ENCODE measurements at places on chromosomes 12 and 14. TPM values are rescaled to one million over a fixed set of nuclear protein-coding genes. Genes with fewer than 3 reads are reported as not detected.

Gene ZC2HC1C
- polyA plus RNA-seq = 1.8 TPM

Gene LUM
- polyA plus RNA-seq = 660 TPM

Gene STXBP6
- 26.5 TPM for polyA plus RNA-seq

Gene GPRC5D
- 0.47 TPM for polyA plus RNA-seq

Gene GARIN6
- polyA plus RNA-seq = not detected

Gene KCNK10
- polyA plus RNA-seq = 0.23 TPM

Gene SMIM41
- polyA plus RNA-seq = 0.43 TPM

Gene POLR3B
- 12.9 TPM for polyA plus RNA-seq

Gene RARG
- polyA plus RNA-seq = 44.5 TPM

Gene OAS1
- 2.1 TPM for polyA plus RNA-seq

Gene CACNA2D4
- 4.0 TPM for polyA plus RNA-seq

Gene DYRK4
- 13.5 TPM for polyA plus RNA-seq

Gene TBX3
- polyA plus RNA-seq = 25.4 TPM

Gene NR4A1
- 71.5 TPM for polyA plus RNA-seq

Gene STYK1
- polyA plus RNA-seq = not detected

Gene RBMS2
- polyA plus RNA-seq = 19.8 TPM

Gene SPIC
- polyA plus RNA-seq = not detected

Gene CLEC7A
- polyA plus RNA-seq = 1.2 TPM

Gene HOXC12
- polyA plus RNA-seq = 0.07 TPM

Gene RHOJ
- 36.1 TPM for polyA plus RNA-seq

Gene SMCO2
- not detected for polyA plus RNA-seq

Gene OTOGL
- 0.16 TPM for polyA plus RNA-seq

Gene PHC1
- 32.8 TPM for polyA plus RNA-seq

Gene GDF3
- not detected for polyA plus RNA-seq

Gene C12orf56
- 2.7 TPM for polyA plus RNA-seq

Gene FGD6
- polyA plus RNA-seq = 4.0 TPM

Gene POTEM
- not detected for polyA plus RNA-seq

Gene TEX22
- 0.30 TPM for polyA plus RNA-seq

Gene CFAP54
- polyA plus RNA-seq = 0.44 TPM

Gene DDX54
- polyA plus RNA-seq = 75.2 TPM

Gene MSRB3
- 41.0 TPM for polyA plus RNA-seq

Gene PPP1R1A
- polyA plus RNA-seq = 56.1 TPM

Gene GALNT9
- polyA plus RNA-seq = 0.91 TPM

Gene MSI1
- polyA plus RNA-seq = 3.9 TPM

Data from muscle of leg (tissue), 16 donors.